ENCODE measurements at places on chromosomes 5 and 9.

GRCh38 chr5:18965893-18966292 is 1022.1 kb downstream of the CDH18 start:
- no peak for DNase-seq

- DNase-seq, result no peak
Observed at GRCh38 chr5:107436201-107436600, 234.5 kb downstream of the EFNA5 start.

GRCh38 chr5:128671943-128672342 is 133.9 kb upstream of the FBN2 start:
- no peak for DNase-seq

GRCh38 chr5:151651997-151652645 is 34.6 kb downstream of the SPARC start:
- DNase-seq, result peak; percentile 81

DNA sequence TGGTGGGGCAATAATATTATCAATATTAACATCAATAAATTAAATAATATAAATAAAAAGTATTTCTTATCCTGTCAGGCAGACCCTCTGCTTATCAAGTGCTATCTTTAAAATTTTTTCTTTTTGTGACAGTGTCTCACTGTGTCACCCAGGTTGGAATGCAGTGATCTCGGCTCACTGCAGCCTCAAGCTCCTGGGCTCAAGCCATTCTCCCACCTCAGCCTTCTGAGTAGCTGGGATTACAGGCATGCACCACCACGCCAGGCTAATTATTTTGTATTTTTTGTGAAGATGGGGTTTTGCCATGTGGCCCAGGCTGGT is 53.2 kb downstream of the NDST1 start:
- no peak for DNase-seq

DNA sequence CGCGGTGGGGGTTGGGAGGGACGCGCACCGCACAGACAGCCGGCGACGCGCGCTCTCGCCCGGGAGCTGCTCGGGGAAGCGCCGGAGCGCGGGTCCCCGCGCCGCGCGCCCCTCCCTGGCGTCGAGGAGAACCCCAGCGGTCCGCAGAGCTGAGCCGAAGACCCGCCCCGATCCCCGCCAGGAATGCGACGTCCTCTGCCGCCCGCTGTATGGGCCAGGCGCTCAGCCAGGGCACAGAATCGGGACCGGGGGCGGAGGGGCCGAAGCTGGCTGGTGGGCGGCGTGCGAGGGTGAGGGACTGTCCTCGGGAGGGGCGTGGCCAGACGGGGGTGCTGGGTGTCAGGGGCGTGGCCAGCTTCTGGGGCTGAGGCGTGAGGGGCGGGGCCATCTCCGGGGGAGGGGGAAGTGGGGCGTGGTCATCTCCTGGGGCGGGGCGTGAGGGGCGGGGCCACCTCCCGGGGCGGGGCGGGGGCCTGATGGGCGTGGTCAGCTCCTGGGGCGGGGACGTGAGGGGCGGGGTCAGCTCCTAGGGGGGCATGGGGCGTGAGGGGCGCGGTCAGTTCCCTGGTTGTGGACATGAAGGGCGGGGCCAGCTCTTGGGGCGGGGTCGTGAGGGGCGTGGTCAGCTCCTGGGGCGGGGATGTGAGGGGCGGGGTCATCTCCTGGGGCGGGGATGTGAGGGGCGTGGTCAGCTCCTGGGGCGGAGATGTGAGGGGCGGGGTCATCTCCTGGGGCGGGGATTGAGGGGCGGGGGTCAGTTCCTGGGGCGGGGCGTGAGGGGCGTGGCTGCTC is 965 bp downstream of the PTGDS start:
- DNase-seq, result peak; percentile 35

DNA sequence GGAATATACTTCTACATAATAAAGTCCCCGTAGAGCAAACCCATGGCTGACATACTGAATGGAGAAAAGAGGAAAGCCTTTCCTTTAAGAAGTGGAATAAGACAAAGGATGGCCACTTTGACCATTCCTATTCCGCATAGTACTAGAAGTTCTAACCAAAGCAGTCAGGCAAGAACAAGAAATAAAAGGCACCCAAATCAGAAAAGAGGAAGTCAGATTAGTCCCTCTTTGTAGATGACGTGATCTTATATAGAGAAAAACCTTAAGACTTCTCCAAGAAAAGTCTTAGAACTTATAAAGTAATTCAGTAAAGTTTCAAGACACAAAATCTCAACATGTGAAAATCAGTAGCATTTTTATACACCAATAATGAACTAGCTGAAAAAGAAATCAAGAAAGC is 133.9 kb downstream of the GIN1 start:
- DNase-seq, result no peak

DNA sequence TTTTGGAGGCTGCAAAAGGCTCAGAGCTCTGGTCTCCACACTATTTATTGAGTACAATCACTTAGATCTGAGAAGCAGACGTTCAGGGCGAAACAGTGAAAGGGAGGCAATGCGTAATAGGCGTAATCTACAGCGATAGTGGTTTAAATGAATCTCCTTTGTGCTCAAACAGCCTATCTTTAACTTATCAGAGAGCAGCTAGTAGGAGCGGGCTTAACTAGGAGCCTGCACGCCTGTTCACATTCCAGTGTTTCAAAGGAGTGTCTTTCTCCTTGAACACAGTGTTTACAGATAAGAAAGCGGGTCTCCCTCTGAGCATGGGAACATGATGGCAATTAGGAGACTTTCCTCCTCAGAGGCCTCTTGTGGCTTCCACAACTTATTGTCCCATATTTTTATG is 49.4 kb downstream of the AP3B1 start:
- no peak for DNase-seq

- DNase-seq, result peak; percentile 80
Observed at GRCh38 chr9:112921549-112921948, 30.9 kb upstream of the SLC46A2 start.

- no peak for DNase-seq
Observed at GRCh38 chr9:118088090-118088489, 383.9 kb downstream of the TLR4 start.

- DNase-seq, result no peak
Observed at GRCh38 chr9:115456515-115456914, 338.6 kb upstream of the TNC start.

DNA sequence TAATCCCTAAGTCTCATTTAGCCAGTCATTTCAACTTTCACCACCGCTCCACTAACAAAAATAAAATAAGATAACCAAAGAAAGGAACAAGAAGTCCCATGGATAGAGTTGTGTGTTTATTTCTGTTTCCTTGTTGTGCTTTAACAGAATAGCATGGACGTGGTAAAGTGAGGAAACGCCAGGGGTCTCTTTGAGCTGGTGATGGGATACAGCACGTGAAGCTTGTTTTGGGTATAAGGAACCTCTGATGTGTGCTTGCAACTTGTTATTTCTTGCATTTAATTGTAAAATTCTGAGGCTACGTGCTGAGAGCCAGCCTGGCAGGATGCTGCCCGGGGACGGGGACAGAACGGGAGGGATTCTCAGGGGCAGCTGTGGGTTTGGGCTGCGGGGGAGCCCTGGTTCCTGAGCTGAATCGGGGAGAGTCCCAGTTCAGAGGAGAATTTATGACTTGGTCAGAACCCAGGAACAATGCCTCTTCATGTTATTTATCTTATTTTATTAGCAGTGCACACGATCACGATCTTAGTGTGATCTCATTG is 63.4 kb downstream of the ANKRD33B start:
- no peak for DNase-seq

- no peak for DNase-seq
Observed at GRCh38 chr5:111254613-111255012, 30.4 kb downstream of the CAMK4 start.

- DNase-seq, result no peak
Observed at GRCh38 chr5:95043234-95043633, 241.7 kb downstream of the MCTP1 start.

DNA sequence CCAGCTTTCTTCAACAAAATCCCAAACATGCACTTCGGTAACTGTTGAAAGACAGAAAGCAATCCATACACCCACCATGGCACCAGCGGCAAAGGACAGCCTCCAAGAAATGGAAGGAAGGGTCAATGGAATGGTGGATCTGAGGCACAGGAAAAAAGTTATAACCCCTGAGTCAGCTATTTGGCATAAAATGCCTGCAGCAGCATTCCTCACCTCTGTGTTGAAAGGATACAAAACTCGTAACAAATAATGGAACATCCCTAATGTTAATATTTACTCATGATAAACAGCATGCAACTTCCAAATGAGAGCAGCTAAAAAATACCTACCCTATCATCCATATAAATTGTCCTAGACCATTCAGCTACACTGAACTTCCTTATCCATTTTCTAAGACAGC is 9.4 kb downstream of the FBXW11 start:
- DNase-seq, result no peak

DNA sequence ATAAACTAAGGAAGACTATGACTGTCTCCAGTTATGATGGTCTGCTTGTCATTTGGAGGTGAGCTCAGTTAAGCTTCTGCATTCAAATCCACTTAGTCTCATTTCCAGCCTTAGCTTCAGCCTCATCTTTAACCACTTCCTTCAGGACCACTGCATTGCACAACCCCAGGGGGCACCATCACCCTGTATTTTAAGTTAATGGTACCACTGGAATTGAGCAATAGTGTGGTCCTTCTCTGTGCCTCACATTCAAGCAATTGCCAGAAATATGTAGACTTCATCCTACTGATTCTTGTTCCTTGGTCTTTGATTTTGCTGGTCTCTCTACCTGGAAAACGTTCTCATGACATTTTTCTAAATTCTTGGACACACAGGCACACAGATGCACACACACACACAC is 131.5 kb upstream of the PTPN3 start:
- no peak for DNase-seq

DNA sequence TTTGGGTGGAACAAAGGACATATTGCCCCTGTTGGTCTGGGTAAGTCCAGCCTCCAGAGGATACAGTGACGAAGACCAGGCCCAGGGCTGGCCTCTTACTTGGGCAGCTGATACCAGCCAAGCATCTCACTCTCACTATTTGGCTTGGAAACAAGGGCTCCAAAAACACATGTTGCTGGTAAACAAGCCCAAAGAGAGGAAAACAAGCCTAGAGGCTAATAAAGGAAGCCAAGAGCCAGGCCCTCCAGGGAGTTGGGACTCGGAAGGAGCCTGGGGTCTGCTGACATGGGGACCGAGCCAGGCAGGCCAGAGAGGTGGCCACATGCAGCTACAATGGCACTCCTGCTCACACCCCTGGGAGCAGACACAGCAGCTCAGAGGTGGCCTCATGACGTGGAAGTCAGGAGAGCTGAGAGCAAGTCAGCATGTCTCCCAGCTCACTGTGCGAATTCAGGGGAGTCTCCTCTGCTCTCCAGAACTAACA is 5.7 kb downstream of the SPARC start:
- DNase-seq, result no peak

DNA sequence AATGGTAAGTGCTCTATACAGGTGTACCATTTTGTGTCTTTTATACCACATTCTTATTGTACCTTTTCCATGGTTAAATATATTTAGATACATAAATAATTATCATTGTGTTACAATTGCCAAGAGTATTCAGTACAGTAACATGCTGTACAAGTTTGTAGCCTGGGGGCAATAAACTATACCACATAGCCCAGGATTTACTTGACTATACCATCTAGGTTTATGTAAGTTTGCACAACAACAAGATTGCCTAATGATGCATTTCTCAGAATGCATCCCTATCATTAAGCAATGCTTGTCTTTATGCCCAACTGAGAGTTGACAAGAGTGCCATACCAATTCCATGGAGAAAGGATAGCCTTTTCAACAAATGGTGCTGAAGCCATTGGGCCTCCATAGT is 136.7 kb upstream of the PJA2 start:
- DNase-seq, result no peak

- no peak for DNase-seq
Observed at GRCh38 chr5:146924132-146924531, 45.6 kb upstream of the PPP2R2B start.

GRCh38 chr9:35763181-35763580 is 9.1 kb upstream of the MSMP start:
- no peak for DNase-seq

DNA sequence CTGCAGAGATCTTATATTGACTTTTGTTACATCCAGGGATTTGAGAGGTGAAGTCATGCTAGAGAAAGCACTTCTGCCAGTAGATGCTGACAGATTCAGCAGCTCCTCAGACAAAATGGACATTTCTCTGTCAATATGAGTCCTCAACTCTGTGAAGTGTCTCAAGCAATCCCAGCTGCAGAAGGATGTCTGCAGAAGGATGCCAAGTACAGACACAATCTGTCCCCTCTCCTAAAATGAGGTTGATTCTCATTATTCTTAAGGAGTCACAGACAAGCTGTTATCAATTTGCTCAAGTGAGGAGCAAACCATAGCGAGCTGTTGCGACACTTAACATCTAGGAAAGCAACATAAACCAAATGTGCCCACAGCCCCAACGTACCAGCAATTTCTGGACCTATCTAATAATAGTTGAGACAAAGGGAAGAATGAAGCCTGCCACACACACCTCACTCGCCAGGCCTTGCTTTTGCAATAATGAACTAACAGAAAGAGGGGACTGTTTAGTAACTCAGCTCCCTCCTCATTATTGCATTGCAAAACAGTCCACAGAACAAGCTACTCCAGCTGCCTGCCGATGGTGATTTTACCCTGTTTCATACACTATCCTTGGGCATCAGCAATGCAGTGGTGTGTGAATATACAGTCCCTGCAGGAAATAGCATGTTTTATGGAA is 364.2 kb upstream of the PDE4D start:
- DNase-seq, result no peak

DNA sequence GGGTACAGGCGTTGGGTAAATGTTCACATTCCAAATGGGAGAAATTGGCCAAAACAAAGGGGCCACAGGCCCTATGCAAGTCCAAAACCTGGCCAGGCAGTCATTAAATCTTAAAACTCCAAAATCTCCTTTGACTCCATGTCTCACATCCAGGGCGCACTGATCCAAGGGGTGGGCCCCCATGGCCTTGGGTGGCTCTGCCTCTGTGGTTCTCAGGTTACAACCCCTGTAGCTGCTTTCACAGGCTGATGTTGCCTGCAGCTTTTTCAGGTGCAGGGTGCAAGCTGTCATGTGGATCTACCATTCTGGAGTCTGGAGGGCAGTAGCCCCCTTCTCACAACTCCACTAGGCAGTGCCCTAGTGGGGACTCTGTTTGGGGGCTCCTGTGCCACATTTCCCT is 44.8 kb downstream of the NLN start:
- no peak for DNase-seq

GRCh38 chr5:8961219-8961618 is 584.7 kb downstream of the SEMA5A start:
- DNase-seq, result no peak

DNA sequence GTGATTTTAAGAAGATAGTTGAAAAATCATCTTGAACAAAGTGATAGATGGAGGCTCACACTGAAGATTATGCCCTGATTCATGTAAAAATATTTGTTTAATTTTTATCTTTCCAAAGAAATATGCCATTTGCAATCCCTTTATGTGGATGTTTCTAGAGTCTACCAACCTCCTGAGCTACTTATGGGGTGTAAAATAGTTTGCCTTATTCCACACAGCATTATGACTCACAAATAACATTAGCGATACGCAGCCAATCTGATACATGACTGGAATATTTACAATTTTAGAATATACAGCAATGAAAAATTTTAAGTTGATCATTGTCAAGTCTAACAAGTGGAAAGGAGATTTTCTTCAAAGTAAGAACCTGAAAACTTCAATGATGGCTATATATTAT is 327.5 kb downstream of the EDIL3 start:
- DNase-seq, result no peak
